SK-N-MC (cell line): ENCODE measurements at places on chromosomes 3 and 15.

GRCh38 chr15:74618841-74619596 is 3.4 kb downstream of the CLK3 start:
- no peak for DNase-seq

DNA sequence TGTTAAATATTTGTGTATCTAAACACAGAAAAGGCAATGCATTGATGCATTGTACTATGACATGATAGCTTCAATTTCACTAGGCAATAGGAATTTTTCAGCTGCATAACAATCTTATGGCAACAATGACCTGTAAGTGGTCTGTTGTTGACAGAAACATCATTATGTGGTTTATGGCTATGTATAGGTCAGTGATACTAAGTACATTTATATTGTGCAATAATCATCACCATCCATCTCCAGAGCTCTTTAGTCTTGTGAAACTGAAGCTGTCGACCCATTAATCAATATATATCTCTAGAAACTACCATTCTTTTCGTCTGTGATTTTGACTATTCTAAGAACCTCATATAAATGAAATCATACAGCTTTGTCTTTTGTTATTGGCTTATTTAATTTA is 200.1 kb upstream of the ZNF717 start:
- no peak for DNase-seq

GRCh38 chr3:18500322-18500721 is 75.2 kb upstream of the SATB1 start:
- DNase-seq = no peak

DNA sequence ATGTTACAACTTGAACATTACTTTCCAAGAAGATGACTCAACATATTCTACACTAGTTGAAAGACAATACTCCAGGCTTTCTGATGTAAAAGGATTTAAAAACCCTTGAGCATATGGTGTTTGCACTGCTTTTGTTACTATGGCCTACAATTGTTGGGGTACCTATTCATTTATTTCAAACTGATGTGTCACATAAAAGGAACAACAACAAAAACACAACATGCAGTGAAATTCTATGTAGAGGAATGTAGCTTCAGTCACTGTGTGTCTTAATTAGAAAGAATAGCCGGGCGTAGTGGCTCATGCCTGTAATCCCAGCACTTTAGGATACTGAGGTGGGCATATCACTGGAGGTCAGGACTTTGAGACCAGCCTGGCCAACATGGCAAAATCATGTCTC is 1.6 kb downstream of the SPATA16 start:
- no peak for DNase-seq

DNA sequence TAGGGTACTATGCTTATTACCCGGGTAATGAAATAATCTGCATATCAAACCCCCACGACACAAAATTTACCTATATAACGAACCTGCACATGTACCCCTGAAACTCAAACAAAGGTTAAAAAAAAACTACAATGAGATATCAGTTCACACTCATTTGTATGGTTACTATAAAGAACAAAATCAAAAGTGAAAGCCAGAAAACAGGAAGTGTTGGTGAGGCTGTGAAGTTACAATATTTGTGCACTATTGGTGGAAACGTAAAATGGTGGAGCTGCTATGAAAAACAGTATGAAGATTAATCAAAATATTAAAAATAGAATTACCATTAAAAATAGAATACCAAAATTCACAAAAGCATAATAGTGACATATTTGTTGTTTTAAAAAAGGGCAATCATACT is 128.9 kb downstream of the ZIC1 start:
- DNase-seq = no peak

DNA sequence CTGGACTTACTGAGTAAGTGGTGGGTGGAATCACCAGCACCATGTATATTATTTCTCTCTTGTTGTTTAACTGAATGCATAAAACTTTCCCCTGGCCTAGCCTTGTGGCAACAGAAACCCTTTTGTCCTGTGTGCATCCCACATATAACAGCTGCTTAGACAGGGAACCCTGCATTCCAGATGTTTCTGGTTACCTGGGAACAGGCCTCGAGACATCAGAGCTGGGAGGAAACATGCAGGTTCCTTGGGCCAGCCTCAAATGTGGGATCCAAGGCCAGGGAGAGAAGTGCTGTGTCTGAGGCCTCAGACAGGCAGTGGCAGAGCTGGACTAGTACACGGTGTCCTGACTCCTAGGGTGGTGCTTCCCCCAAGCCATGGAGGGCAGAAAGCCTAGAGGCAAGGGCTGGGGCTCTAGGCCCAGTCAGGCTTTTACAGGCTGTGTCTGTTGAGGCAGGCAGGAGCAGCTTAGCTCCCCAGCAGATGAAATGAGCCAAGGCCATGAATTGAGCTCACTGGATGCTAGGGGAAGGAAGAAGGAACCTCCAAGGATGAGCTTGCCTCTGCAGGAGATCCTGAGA is 57.7 kb downstream of the ITGA11 start:
- no peak for DNase-seq

GRCh38 chr3:161500068-161500796 is 3.6 kb downstream of the OTOL1 start:
- no peak for DNase-seq

DNA sequence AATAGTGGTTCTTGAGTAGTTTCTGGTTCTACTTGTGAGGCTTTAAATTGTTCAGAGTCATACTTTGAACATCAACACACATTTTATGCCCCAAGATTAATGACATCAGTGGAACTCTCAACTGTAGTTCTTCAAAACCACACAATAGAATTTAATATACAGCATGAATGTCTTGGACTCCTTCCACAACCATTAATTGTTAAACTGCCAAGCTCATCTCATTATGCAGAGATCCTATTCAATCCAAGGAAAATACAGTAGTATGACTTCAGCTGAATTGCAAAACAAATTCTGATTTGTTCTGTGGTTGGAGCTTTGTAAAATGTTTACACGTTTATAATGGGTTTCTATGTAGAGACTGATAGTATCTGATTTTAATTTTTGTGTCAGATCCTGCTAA is 199.2 kb upstream of the SLC2A2 start:
- DNase-seq = peak; percentile 91

GRCh38 chr15:33086500-33087121 is 107.9 kb downstream of the FMN1 start:
- peak; percentile 12 for DNase-seq

- DNase-seq = no peak
These were observed 18.7 kb upstream of the HDAC11 start for GRCh38 chr3:13461169-13462124.

GRCh38 chr3:29203851-29204250 is 77.0 kb upstream of the RBMS3 start:
- DNase-seq = no peak

DNA sequence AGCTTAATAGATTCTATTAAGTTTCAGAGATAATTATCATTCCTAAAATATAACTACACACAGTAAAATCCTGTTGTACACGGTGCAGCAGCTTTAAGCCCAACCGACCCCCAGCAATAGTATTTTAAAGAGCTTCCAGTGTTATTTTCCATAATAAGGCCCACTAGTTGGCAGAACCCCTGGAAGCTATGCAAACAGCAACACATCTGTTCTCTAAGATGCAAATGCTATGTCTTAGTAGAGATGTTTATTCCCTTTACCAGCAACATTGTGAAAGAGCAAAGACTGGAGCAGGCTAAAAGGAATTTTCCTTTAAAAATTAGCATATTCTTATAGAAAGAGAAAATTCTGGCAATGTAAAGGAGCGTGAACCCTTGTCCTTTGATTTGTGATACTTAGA is 819.7 kb upstream of the ALCAM start:
- peak; percentile 24 for DNase-seq

- DNase-seq = no peak
These were observed 560.8 kb downstream of the FOXP1 start for GRCh38 chr3:71022551-71023335.

GRCh38 chr3:30941342-30941741 is 46.9 kb upstream of the GADL1 start:
- DNase-seq = no peak

DNA sequence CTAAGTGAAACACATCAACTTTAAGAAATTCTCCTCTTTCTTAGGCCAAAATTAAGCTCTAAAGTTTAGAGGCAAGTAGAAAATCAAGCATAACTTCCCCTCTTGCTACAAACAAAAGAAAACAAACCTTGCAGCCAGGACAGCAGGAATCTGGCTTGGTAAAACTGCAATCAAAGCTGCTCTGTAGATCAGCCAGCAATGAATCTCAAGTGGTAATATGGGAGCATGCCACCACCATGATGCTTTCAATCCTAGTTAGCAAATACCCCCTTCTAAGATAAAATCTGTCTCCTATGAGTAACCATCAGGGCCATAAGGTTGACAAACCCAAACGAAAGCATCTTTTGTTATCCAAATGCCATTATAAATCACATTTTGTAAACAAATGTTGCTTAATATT is 208.3 kb upstream of the PLSCR5 start:
- no peak for DNase-seq

DNA sequence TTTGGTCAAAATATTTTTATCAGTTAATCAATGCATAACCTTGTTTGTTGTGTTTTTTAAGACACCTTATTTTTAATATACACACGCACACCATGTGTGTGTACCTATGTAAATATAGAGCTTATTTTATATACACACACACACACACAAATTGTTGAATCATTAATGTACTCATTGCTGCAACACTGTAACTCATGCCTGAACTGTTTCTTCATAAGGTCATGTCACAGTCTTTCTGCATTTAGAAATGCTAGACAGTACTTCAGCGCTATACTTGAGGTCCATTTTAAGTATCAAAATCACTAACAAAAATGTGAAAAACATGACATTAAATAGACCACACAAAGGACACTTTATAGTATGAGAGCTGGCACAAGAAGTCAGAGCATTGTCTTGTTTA is 589.4 kb downstream of the SI start:
- no peak for DNase-seq

DNA sequence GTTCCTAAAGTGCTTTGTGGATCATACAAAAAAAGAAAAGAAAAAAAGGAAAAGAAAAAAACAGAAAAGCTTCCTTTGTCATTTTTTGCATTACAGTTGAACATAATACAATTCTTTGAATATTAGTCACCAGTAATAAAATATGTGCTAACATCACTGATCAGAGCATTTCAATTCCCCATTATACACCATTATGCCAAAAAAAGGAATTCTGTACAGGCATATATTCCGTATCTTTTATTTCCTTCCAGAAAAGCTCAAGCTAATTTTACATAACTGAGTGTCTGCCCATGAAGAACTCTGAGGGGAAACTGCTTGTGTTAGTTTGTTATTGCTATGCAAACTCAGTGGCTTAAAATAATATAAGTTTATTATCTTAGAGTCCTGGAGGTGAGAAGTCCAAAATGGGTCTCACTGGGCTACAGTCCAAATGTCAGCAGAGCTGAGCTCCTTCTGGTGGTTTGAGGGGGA is 377.9 kb downstream of the GAP43 start:
- no peak for DNase-seq
